Sciatic nerve (tissue), 2 donors: ENCODE measurements at places on chromosomes 16 and 17. TPM values are rescaled to one million over a fixed set of nuclear protein-coding genes. Genes with fewer than 3 reads are reported as not detected.
A peak's percentile ranks its signal among the peaks of the same experiment; 100 is the strongest.

The TSNAXIP1 gene
- 1.5 TPM for total RNA-seq

The CHST4 gene
- total RNA-seq: not detected

The TSPOAP1 gene
- 17.8 TPM for total RNA-seq

The DPEP1 gene
- total RNA-seq: not detected

The KDM6B gene
- total RNA-seq: 41.0 TPM

The C1QTNF8 gene
- not detected for total RNA-seq

The MYH8 gene
- total RNA-seq: not detected

The HBA1 gene
- total RNA-seq: 11,060 TPM

The CCL5 gene
- total RNA-seq: 5.3 TPM

The TBC1D3E gene
- not detected for total RNA-seq

The SECTM1 gene
- 22.2 TPM for total RNA-seq

The SPNS2 gene
- 31.6 TPM for total RNA-seq

GRCh38 chr16:87172632-87173031 is 144.6 kb downstream of the C16orf95 start:
- no peak for DNase-seq

- no peak for DNase-seq
Observed at GRCh38 chr16:23290189-23291062, 11.7 kb upstream of the SCNN1B start.

DNA sequence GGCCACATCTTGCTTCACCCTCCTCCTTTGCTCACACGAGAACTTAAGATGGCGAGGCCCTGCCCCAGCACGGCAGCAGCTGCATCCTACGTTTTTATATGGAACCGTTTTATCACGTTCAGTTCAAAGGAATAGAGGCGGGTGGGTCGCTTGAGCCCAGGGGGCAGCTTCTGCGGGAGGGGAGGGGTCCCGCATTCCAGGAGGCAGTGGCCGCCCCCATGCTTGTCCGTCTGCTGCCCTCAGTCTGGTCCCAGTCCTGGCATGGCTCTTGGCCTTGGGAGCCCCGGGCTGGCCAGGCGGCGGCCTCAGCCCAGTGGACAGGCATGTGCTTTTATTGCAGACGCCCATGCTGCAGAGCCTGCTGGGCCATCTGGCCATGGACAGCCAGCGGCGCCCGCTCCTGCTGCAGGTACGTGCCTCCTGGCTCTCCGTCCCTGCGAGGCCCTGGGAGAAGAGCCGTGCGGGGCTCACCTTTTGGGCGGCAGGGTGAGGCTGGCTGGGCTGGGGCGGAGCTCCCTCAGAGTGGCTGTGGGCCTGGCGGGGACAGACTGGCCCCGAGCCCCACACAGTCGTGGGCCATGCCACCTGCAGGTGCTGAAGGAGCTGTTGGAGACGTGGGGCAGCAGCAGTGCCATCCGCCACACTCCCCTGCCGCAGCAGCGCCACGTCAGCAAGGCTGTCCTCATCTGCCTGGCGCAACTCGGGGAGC is 6.8 kb downstream of the TELO2 start:
- DNase-seq: no peak

GRCh38 chr16:63038397-63039106 is 1002.3 kb upstream of the CDH8 start:
- DNase-seq: no peak

DNA sequence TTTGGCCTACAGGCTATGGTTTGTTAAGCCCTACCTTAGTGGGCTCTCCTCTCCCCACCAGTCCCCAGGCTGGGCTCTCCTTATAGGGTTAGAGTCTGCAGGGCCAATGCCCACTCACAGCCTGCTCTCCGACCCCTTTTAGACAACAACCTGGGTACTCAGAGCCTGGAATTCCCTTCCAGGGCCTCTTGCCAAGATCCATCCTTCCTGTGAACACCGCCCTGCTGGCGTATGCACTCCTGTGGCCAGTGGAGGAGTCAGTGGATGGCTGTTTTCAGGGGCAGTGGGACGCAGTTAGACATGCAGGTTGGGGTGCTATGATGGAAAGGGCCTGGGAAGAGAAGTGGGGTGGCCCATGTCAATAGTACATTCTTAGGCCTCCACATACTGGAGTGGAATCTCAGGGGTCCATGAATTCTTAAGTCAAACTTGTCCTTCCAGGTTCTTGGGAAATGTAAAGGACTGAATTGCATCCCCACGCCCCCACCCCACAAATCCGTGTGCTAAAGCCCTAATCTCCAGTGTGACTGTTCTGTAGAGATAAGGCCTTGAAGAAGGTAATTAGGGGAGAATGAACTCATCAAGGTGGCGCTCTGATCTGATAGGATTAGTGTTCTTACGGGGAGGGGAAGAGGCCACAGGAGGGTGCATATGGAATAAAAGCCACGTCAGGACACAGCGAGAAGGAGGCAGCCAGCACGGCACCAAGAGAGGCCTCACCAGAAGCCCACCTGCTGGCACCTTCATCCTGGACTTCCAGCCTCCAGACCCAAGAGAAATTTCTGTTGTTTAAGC is 81.6 kb upstream of the CACNG5 start:
- no peak for DNase-seq

DNA sequence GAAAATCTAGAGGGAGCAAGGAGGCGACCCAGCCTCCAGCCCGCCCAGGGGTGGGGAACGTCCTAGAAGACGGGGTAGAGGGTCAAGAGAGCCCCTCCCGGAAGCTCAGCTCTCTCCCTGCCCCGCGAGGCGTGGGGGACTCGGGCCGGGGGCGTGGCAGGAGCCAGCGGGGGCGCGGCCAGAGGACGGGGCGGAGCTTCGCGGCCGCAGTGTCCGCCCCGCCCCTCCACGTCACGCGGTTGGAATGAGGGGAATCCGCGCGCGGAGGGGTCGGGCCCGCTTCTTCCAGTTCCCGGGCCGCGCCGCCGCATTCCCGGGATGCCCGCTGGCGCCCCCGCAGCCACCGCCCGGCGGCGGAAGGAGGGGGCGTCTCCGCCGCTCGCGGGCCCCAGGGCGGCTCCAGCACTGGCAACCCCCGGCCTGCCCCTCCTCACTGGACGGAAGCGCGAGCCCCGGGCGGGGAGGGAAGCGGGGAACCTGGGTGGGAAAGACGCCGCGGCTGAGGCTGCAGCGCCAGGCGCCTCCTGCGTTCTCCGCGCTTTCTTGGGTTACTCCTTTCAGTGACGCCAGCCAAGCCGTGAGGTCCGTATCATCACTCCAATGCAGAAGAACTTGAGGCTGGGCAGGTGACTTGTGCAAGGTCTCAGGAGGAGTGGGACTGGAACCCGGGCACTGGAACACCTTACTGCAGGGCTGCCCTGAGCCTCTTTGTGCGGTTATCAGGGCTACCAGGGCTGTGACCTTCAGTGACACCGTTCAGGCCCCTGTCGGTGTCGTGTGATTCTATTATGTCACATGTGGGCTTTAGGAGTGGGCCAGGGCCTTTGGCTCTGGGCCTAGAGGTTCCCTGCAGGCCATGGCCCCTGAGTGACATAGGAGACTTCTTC is 4.3 kb downstream of the MYO1C start:
- peak; percentile 95 for DNase-seq

- no peak for DNase-seq
Observed at GRCh38 chr17:9929871-9930270, 24.8 kb upstream of the RCVRN start.

DNA sequence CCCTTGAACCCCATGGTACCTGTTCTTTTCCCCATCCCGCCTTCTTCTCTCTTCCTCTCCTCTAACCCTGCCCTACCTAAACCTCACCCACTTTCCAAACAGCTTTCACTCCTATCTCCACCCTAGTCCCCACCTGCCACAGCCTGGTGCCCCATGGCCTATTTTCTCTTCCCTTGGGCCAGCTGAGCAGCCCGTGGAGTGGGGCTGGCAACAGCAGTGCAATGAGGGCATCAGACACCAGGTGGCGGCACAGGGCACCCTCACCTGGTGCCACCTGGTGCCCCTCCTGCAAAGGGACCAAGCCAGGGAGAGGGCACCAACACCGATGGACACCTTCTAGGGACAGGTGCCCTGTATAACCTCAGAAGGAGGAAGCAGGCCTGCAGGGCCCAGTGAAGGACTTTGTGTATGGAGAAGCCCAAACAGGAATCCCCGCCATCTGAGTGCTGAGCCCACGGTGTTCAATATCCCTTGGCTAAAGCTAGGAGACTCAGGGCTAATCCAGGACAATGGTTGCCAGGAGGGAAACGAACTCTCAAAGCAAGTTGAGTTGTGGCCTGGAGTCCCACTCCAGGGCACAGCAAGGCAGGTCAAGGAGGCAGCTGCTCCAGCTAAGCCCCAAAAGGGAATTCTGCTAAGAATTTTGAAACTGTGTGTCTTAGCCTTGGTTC is 4.0 kb upstream of the ABCC3 start:
- no peak for DNase-seq

DNA sequence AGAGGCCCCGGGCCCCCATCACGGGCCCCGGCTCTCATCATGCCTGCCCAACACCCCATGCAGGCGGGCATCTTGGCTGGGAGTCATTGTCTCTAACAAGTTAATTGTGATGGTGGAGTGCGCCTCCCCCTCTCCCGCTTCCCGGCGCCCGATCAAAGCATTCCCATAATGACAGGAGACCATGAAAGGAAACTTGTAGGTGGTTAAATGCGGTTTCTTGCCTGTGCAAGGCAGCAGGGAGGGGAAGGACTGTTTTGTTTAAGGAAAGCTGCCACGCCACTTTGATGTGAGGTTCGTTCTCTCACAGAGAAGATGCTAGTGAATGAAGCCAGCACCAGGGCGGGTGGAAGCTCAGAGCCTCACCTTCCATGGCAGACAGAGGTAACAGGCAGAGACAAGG is 45.4 kb downstream of the C16orf78 start:
- DNase-seq: no peak

GRCh38 chr17:74119049-74119580 is 84.4 kb upstream of the RPL38 start:
- peak; percentile 27 for DNase-seq

- DNase-seq: no peak
Observed at GRCh38 chr16:1631931-1632637, 19.9 kb downstream of the CRAMP1 start.

- DNase-seq: no peak
Observed at GRCh38 chr17:32256701-32257019, 9.0 kb upstream of the RHBDL3 start.

GRCh38 chr16:54318941-54319340 is 32.4 kb upstream of the IRX3 start:
- DNase-seq: no peak

- no peak for DNase-seq
Observed at GRCh38 chr16:56067406-56067805, 123.9 kb upstream of the GNAO1 start.

DNA sequence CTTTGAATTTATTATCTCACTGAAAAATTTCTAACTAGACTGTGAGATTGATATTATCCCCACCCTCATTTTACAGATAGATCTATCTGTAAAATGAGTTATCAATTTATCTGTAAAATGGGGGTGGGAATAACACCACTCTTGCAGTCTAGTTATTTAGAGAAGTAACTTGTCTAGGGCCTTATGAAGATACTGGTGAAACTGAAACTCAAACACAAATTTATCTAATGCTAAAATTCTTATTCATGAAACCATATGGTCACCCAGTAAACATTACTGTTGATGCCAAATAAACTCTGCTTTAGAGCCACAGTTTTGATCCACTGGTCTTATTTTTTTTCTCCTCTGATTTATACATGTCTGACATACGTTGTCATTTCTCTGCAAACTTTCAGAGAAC is 52.1 kb upstream of the SMIM36 start:
- DNase-seq: no peak

GRCh38 chr16:65890203-65890602 is 476.3 kb upstream of the CDH5 start:
- no peak for DNase-seq

- DNase-seq: no peak
Observed at GRCh38 chr16:88697116-88697830, 8.9 kb downstream of the RNF166 start.

GRCh38 chr17:2398655-2399571 is 1.9 kb downstream of the MNT start:
- no peak for DNase-seq

DNA sequence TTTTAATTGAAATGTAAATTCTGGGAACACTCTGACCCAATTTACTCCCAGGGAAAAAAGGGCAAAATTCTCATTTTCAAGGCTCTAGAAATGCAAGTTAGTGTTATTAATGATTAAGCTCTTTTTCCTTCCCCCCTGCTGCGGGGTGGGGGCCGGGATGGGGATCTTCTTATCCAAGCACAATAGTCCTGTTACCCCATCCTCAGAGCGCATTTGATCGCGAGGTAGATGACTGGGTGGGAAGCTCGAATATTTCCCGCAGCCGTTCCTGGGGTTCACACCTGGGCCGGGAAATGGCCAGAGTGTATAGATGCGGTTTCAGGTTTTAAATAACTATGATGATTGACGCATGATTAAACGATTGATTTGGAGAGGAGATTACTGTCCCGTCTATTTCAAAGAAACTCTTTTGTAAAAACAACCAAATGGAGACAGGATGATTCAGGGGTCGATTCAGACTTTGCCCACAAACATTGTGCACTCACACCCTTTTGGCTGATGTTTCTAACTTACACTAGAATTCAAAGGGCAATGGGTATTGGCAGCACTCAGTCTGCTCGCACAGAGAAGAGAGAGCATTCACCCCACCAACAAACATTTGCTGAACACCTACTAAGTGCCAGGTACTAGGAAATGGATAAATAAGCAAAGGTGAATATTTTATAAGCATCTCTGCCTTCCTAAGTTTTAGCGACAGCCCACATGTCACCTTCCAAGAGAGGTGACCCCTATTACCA is 55.0 kb downstream of the SALL1 start:
- no peak for DNase-seq

GRCh38 chr17:73007407-73007806 is 85.1 kb downstream of the SLC39A11 start:
- no peak for DNase-seq

GRCh38 chr17:73934696-73935095 is 268.8 kb upstream of the RPL38 start:
- no peak for DNase-seq

DNA sequence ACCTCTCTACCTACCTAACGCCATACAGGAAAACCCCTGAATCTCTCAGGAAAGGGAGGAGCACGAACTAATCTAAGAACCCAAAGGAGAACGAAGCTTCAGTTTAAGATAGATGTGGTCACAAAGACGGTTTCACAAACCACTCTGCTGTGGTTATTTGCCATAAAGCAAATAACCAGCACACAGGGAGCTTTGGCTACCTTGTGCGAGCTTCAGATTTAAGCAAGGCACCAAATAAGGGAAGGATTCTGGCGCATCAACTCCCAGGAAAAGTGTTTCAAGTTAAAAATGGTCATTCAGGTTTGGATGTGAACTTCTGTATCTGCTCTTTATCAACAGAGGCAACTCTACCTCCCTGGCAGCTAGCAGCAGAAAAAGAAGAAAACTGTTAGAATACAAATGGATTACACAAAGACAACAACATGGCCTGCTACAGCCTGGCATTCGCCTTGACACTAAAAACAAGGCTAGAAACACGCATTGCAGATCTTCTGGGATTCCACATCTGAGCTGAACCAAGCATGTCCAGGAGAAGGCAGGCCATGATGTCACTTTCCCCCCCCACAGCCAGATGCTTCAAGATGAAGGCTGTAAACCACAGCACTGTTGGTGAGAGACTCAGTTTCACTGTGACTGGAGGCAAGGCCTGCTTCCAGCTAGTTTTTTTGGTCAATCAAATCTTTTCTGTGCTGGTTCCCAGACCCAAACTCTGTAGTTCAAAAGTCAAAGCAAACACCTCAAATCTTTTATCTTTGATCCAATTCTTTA is 43.6 kb downstream of the SMG6 start:
- no peak for DNase-seq
